ENCODE measurements at places on chromosomes 2 and 18. TPM values are rescaled to one million over a fixed set of nuclear protein-coding genes. Genes with fewer than 3 reads are reported as not detected.

- DNase-seq, result no peak
Observed at GRCh38 chr2:241304039-241304670, 11.3 kb downstream of the HDLBP start.

- DNase-seq, result no peak
Observed at GRCh38 chr2:179017773-179018357, 32.1 kb downstream of the CCDC141 start.

GRCh38 chr2:160387558-160388262 lies 105.9 kb downstream of the RBMS1 start:
- DNase-seq, result peak; percentile 49

DNA sequence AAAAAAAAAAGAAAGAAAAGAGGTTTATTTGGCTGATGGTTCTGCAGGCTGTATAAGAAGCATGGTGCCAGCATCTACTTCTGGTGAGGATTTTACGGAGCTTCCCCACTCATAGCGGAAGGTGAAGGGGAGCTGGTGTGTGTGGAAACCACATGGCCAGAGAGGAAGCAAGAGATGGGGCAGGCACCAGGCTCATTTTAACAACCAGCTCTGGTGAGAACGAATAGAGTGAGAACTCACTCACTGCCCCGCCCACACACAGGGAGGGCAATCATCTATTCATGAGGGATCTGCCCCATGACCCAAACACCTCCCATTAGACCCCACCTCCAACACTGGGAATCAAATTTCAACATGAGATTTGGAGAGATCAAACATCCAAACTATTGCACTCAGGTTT lies 68.5 kb downstream of the MOGAT1 start:
- no peak for DNase-seq

DNA sequence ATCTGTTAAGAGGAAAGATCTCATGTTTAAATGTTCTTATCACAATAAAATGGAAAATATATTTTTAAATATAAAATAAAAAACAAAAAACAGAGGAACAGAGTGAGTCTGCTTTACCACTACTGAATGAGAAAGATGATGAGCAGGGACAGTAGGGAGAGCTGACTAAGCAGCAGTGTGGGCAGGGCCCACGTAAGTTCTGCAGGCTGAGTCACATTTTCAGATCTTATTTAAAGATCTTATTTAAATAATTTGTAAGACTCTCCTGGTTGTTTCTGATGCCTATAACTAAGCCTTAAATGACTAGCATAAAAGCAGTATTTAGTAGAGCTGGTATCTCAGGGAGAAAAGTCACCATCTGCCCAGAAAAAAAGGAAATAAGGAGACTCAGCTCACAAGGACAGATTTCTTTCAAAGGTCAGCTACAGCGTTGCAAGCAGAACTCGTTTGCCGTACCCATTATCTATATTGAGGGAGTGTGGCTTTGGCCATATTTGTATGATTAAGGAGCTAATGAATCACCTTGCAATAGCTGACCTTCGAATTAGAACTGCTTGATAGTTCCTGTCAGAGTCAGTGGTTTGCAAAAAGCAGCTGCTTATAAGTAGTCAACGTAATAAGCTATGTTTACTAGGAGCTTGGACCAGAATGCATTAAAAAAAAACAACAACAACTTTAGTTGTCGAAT lies 322.1 kb upstream of the CHAC2 start:
- DNase-seq, result no peak

DNA sequence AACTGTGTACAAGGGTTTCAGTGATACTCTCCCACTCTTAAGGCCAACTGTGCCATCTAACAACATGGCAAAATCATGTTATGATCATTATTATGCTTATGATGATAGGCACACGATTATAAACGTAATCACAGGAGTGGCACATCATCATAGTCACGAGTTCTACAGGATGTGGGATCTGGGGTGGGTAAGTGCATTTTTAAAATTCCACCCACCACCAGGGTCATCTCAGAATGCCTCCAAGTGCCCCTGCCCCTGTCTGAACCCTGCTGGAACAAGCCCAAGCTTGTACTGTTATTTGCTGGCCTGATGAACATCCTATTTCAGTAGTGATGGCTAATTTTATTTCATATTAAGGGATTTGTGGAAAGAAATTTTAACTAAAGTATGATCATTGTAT lies 117.8 kb downstream of the PTPRM start:
- DNase-seq, result peak; percentile 6

DNA sequence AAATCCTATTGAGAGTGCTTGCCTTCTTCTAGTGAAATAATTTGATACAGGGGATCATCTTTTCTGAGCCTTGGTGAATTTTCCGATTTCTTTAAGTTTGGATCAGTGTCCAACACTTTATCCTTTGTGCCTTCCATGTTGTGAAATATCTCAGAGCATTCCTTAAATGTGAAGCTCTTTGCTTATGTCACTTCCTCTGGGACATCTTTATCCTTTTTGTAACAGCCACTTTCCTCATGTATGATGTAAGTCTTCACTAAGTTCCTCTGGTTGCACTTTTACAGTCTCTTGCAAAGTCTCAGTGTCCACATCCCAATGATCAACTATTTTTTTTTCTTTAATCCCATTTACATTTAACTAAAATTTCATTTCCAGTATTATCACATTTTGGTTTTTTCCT lies 254.2 kb downstream of the EN1 start:
- DNase-seq, result no peak

GRCh38 chr2:44230378-44230777 lies 44.9 kb upstream of the SLC3A1 start:
- no peak for DNase-seq

DNA sequence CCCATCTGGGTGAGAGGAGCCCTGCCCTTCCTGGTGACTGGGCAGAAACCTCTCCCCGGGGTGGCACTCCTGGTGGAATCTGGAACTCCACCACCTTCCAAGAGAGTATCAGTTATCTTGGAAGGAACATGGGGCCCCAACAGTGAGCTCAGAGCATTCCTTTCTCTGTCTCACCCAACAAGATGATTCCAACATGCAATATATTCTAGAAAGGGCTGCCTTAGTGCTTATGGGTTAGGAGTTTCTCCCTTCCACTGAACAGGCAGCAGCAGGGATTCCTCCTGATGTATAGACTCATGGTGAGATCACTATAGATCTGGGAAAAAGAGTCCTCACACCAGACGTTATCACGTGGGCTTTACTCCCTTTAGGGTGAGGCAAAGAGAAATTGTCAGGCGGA lies 147.1 kb downstream of the COL4A4 start:
- DNase-seq, result no peak

DNA sequence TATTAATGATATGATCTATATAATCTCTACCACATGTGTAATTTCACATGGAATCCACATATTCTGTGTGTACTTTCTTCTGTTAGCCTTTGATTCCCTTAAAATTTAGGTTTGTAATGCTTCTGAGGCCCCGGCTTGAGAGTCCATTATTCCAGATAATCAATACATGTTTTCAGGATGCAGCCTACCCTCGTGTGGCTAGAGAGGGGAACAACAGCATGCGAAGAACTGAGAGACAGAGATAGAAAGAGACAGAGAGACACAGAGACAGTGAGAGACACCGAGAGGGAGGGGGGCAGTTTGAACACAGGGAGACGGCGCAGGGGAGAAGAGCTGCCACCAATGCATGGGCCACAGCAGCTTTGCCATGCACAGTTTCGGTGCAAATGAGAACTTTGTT lies 185.4 kb downstream of the SNTG2 start:
- DNase-seq, result peak; percentile 59

DNA sequence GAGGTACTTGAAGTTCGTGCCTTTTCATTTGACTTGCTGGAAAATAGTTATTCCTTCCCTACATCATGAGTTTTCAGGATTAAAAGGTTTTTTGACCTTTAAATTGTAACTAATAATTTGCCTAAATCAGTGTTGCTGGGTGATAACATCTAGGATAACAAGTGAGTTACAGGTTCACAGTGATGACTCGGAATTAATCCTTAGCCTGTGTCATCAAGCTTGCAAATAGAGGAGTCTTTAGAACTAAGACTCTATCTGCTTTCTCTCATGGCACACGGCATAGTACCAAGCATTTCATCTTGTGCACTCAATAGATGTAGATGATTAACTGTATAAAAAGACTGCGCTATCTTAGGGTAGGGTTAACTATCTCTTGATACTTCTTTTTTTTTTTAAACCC lies 79.5 kb downstream of the CAMKMT start:
- DNase-seq, result no peak

GRCh38 chr2:185335879-185336278 lies 402.7 kb upstream of the FSIP2 start:
- DNase-seq, result no peak

DNA sequence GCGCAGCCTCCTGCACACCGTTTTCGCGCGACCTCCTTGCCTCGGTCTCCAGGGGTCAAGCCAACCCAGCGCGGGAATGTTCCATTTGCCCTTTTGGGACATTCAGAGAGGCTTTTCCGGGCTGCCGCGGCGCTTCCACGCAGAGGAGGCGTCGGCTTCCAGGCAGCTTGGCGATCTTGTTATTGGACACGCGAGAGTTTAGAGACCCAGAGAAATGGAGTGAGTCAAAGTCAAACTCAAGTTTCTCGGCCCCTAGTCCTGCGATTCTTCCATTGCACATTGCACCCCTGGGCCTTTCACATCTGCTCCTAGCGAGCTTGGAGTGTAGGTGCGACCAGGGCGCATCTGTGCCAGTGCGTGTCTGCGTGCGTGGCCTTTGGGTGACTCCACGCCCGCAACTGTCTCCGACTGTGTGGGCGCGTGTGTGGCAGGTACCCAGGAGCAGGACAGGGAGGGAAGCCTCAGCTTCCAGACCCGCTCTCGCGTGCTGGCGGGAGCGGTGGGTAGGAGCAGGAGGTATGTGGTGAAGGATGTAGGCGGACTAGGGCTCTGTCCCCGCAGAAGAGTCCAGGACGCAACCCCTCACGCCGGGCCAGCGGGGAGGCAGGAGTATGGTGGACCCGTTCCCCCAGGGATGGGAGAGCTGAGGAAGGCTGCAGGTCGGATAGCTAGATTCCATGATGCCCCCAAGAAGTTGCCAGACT lies 13.5 kb downstream of the SIX3 start:
- DNase-seq, result no peak

GRCh38 chr2:44926957-44927356 lies 14.5 kb upstream of the SIX3 start:
- no peak for DNase-seq

- peak; percentile 93 for DNase-seq
Observed at GRCh38 chr2:88011011-88011410, 5.3 kb downstream of the RNU2-63P start.

DNA sequence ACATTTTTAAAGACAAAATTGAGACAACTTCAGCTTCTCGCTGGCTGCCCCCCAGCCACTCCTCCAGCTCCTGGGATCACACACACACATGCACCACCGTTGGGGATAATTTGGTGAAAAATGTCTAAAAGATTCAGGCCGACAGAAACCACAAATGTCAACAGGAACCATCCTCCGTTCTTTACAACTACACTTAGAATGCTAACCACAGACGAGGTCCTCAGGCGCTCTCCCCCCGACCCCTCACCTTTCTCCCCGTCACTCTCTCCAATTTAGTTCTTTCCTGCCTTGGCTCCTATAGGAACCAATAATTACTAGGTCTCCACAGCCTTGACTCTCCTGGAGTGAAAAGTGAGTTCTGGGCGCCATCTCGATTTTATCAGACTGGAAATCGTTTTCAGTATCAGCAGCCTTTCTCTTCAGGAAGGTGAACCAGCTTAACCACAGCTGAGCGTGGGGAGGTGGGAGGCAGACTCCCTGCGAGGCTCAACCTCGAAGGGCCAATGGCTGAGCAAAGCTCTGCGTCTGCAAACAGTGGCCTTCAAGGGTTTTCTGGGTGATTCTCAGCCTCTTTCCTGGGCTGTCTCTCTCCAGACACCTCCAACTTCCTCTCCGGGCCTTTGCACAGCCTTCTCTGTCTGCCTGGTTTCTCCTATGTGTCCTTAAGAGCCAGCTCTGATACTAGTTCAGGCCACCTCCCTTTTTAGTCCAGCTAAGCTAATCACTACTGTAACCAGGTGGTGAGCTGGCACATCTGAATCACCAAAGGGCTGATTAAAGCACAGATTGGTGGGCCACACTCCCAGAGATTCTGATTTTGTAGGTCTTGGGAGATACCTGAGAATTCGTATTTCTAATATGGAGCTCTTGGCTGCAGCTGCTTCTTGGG lies 115.7 kb upstream of the COPS8 start:
- DNase-seq, result no peak

DNA sequence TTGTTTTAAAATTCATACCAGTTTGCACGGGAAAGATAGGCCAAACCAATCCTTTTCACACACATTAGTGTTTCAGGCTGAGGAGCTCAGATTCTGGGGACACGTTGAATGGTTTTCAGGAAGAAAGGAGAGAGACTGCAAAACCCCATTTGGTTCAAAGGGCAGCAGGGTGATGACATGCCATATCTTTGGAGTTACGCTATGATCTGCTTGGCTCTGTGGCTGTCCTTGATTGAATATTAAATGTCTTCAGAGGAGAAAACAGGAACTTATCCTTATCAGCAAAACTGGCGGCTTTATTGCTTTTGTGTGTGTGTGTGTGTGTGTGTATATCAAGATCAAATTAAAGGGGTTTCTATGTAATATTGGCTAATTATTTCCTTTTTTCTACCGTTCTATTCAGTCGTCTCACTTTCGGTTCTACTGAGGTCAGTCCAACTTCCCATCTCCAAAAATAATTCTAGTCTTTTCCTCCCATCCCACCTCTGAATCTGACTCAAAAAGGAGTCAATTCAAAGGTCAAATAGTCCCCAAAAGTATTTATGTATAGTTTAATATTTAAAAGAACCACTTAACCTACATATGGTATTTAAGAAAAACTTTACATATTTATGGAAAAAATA lies 292.9 kb upstream of the CCDC68 start:
- DNase-seq, result no peak

DNA sequence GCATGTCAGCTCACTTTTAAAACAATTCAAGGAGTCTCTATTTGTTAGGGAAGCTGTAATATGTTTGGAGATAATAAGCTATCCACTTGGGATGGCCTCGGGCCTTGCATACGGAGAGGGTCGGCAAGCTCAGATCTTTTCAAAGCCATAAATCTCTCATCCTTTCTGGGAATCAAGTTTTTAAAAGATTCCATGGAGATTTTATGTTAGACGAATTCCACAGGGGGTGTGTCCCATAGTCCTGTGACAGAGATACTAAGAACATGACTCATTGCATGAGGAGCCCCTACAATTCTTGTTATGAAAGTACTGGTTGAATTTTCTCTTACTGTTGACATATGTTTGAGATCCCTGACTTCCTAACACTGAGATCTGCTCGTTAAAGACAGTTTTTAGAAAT lies 108.7 kb downstream of the FEZ2 start:
- DNase-seq, result no peak

- DNase-seq, result no peak
Observed at GRCh38 chr2:240353944-240354343, 81.5 kb upstream of the GPC1 start.

- DNase-seq, result peak; percentile 79
Observed at GRCh38 chr2:3041246-3041645, 336.4 kb downstream of the EIPR1 start.

- no peak for DNase-seq
Observed at GRCh38 chr18:75635096-75635495, 207.6 kb upstream of the SMIM21 start.

TUBB8B gene
- total RNA-seq, result 0.69 TPM

ERFE gene
- total RNA-seq, result 29.3 TPM

CCDC102B gene
- not detected for total RNA-seq

PDE1A gene
- not detected for total RNA-seq

METAP1D gene
- total RNA-seq, result 10.8 TPM

TUBA3E gene
- total RNA-seq, result not detected

INHBB gene
- not detected for total RNA-seq

LRATD1 gene
- total RNA-seq, result 0.18 TPM

Data from SK-MEL-5 (cell line).